ENCODE measurements at places on chromosomes 16 and 17. TPM values are rescaled to one million over a fixed set of nuclear protein-coding genes. Genes with fewer than 3 reads are reported as not detected.

The LPO gene
- not detected for total RNA-seq

The HIC1 gene
- 3.4 TPM for total RNA-seq

The SLC35G6 gene
- not detected for total RNA-seq

The COG8 gene
- 42.5 TPM for total RNA-seq

The KLHL10 gene
- total RNA-seq, result not detected

The ABCC3 gene
- 10.6 TPM for total RNA-seq

The STAC2 gene
- total RNA-seq, result 1.5 TPM

The KRT16 gene
- 1.5 TPM for total RNA-seq

- peaks cover 33% of the 10 kb centered on the region for H3K36me3 ChIP-seq
- peak overlapping the region; percentile 70 for H3K27ac ChIP-seq
- no peaks in the 10 kb centered on the region for H3K27me3 ChIP-seq
- DNase-seq, result no peak
- H3K4me3 ChIP-seq, result no peak overlapping the region
Observed at GRCh38 chr17:82613283-82614094, 34.8 kb downstream of the WDR45B start.

GRCh38 chr17:2050300-2051060, 4.4 kb upstream of the HIC1 start:
- H3K27me3 ChIP-seq, result peaks cover 39% of the 10 kb centered on the region
- peaks cover 13% of the 10 kb centered on the region for H3K4me1 ChIP-seq
- H3K4me3 ChIP-seq, result no peak overlapping the region
- no peaks in the 10 kb centered on the region for H3K36me3 ChIP-seq
- peak overlapping the region; percentile 62 for H3K27ac ChIP-seq

- no peak overlapping the region for H3K27ac ChIP-seq
- peaks cover 4% of the 10 kb centered on the region for H3K27me3 ChIP-seq
- no peaks in the 10 kb centered on the region for H3K4me1 ChIP-seq
Observed at GRCh38 chr17:61645920-61646319, 54.9 kb upstream of the NACA2 start.

- no peak for DNase-seq
- peaks cover 42% of the 10 kb centered on the region for H3K4me1 ChIP-seq
- H3K27me3 ChIP-seq, result no peaks in the 10 kb centered on the region
- peak overlapping the region; percentile 59 for H3K27ac ChIP-seq
- H3K36me3 ChIP-seq, result no peaks in the 10 kb centered on the region
Observed at GRCh38 chr17:76697702-76698465, 12.9 kb downstream of the MXRA7 start.

All from type B pancreatic cell (in vitro differentiated cells).